Cortex of kidney (tissue), 1 donor: ENCODE measurements at places on chromosomes 12 and 14.

- DNase-seq: no peak
Observed at GRCh38 chr12:95228617-95229016, 11.0 kb downstream of the VEZT start.

- DNase-seq: no peak
Observed at GRCh38 chr12:57552306-57552651, 2.4 kb downstream of the KIF5A start.

- DNase-seq: no peak
Observed at GRCh38 chr14:78335531-78335930, 165.4 kb downstream of the NRXN3 start.

DNA sequence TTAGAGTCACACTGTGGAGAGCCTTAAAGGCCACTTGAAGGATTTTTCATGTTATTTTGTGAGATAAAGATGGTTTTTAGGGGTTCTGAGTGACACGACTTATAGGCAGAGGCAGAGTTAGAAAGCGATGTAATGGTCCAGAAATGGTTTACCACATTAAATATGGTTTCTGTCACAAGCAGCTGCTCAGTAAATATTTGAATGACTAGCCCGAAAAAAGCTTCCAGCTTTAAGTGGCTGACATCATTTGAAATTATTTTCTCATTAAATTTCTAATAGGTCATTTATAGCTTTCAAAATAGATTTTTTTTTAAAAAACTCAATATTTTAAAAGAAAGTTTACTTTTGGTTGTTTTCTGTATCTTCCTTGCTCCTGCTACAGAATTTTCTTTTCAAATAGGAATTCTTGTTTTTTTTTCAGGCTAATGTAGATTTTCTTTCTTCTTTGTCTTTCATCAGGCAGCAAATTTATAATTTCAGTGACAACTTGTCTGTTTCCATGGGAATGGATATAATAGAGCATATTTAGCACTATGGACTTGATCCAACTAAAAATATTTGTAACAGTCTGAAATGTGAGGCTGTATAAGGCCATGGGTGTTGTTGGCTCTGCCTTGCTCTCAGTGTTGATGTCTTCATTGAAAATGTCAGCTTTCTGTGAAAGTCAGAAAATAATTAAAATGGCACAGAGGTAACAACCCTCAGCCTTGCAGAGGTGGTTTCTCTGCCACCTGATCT, 700.0 kb downstream of the TMTC2 start:
- no peak for DNase-seq

GRCh38 chr14:95481391-95482022, 34.9 kb downstream of the SYNE3 start:
- no peak for DNase-seq

DNA sequence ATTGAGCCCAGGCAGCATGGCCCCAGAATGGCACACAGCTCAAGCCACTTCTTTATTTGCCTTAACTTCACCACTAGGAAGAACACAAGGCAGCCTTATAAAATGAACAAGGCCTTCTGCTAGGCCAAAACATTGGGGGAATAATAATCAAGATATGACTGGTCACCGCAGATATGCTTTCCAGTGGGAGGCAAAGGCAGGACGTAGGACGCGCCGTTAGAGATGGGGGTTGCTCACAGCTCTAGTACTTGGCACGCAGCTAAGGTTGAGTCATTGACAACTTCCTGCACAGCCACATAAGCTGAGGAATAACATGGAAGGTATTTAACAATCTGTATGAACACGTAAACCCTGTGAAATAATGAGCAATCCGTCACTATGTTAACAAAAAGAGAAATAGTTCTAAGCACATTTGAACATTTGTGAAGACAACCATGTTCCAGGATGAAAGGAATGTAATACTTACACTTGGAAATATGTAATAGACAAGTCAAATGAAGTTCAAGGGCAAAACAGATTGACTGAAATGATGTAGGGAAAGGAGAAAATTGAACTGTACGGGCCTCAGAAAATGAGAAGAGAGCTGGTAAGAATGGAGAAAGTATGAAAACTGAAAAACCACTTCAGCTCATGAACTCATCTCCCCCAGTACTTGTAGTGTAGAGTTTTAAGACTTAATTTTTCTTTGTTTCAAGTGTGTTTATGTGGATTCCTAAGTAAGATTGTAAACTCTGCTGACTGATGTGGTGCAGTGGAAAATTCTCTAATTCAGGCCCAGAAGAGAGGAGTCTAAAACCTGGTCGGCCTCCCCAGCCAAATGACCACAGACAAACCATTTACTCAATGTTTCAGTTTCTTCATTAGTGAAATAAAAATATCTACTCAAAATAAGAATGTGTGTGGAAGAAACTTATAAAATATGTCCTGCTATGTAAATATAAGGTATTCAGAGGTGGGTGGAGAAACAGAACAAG, 59.3 kb upstream of the CCDC91 start:
- no peak for DNase-seq

DNA sequence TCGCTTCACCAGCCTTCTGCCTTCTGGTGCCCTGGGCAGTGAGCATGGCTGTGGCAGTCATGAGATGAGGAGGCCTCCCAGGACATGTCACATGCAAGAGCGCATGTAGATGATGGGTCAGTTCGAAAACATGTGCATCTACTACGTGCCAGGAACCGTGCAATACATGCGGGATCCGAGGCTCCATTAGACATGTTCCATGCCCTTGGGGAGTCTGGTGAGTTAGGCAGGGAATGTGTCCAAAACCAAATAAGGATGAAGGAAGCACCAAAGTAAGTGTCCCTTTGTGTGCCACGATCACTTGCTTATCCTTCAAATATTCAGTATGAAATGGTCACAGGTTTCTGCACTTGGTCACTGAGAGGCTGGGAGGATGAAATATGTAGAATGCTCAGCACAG, 223.3 kb downstream of the RBM19 start:
- DNase-seq: no peak

DNA sequence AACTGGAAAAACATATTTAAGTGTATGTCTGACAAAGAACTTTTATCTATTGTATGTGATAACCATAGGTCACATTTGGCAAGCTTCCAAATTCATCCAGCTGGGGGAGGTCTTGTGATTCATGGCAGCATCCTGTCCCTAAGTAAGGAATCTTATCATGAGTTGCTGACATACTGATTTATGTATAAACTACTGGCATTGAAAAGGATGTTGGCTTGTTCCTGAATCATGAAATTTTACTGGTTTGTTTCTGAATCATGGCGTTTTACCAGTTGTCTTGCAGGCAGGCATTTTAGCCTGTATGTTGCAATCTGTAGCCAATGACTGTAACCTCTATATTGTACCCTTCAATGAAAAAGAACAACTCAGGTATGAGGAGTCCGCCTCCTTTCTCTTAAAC, 244.8 kb downstream of the IPO8 start:
- DNase-seq: no peak

- no peak for DNase-seq
Observed at GRCh38 chr14:24037658-24038037, 14.2 kb upstream of the CARMIL3 start.

DNA sequence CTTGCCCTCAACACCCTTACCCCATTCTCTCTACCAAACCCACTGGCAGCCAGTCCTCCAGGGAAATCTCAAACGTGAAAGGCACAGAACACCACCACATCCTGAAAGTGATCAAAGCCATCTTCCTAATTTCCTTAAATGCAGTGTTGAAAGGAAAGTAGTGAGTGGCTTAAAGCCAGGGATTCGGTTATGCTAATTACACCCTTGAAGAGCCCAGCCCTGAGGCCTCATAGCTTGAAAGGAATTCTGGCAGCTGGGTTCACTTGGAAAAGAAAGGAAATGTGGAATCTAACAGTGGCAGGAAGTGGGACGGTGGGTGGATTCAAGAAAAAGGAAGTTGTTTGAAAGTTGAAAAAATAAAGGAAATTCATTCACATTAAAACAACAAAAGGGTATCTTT, 73.0 kb upstream of the FICD start:
- no peak for DNase-seq

- no peak for DNase-seq
Observed at GRCh38 chr12:12926571-12927071, 25.3 kb downstream of the GPRC5D start.

DNA sequence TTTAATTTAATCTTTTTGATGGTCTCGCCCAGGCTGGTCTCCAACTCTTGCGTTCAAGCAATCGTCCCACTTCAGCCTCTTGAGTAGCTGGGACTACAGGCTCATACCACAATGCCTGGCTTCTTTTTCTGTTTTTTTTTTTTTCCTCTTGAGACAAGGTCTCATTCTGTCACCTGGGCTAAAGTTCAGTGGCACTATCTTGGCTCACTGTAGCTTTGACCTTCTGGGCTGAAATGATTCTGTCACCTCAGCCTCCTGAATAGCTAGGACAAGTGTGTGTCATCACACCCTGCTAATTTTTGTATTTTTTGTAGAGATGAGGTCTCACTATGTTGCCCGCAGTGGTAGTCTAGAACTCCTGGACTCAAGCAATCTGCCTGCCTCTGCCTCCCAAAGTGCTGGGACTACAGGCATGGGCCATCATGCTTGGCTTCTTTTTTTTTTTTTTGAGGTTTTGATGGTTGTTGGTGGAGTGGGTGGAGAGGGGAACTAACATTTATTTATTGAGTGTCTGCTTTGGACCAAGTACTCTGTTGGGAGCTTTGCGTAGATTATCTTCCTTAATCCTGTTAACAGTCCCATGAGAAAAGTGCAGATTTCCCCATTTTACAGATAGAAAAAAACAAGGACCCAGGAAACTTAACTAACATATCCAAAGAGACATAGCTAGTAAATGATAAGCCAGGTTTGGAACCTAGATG, 102.0 kb downstream of the DIP2B start:
- DNase-seq: no peak

- DNase-seq: no peak
Observed at GRCh38 chr12:45183246-45183645, 32.6 kb upstream of the ANO6 start.

DNA sequence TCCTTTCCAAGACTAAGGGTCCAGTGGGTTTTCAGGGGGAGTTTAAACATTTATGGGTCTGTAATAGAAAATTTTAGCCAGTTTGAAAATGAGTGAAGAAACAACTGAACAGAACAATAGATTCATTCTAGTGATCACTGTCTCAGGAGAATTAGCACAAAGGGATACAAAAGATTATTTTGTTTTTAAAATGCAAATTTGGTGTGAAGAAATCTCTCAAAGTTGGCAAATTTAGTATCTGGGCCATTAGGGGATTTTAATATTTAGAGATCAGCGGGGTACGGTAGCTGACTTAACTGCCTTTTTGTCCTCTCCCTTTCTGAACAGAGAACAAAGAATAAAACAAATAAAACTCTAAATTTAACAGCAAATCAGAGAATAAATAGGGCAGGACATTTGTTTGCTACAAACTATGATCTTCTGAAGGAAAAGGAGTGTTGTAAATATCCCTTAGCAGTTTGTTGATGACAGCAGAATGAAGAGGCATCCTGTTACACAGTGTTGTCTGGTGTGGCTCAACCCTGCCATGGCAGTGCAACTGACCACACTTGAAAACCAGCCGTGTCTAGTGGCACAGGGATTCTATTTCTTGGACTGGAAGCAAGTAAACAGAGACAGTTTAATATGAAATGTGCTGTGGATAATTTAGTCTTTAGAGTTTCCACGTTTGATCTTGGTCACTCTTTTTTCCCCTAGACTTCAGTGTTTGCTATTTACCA, 46.3 kb upstream of the LRTM2 start:
- DNase-seq: no peak

DNA sequence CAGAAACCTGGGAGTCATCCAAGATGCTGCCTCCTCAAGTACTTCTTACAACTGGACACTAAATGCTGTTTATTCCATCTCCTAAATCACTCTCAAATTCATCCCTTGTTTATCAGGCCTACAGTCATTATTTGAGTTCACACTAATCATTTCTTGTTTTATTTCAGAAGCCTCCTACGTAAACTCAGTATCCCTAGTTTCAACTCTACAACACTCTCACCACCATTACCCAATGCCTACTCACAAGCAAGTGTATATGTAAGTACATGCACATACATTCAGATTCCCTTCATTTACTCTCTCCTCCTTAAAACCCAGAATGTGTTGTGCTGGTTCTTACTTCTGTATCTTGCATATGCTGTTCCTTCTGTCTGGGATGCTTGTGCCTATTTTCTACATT, 43.0 kb downstream of the DDHD1 start:
- DNase-seq: no peak

- DNase-seq: no peak
Observed at GRCh38 chr12:68189821-68190242, 30.3 kb upstream of the IFNG start.

GRCh38 chr12:105985383-105985782, 153.4 kb downstream of the NUAK1 start:
- DNase-seq: no peak

- DNase-seq: no peak
Observed at GRCh38 chr12:94386422-94386821, 73.2 kb downstream of the CEP83 start.

GRCh38 chr14:96727491-96727890, 69.7 kb upstream of the VRK1 start:
- no peak for DNase-seq
